ENCODE measurements at places on chromosomes 11 and 22.

- DNase-seq = peak; percentile 40
Observed at GRCh38 chr11:47373876-47374719, 4.2 kb downstream of the SPI1 start.

- DNase-seq = no peak
Observed at GRCh38 chr22:30824096-30824495, 129.4 kb downstream of the OSBP2 start.

DNA sequence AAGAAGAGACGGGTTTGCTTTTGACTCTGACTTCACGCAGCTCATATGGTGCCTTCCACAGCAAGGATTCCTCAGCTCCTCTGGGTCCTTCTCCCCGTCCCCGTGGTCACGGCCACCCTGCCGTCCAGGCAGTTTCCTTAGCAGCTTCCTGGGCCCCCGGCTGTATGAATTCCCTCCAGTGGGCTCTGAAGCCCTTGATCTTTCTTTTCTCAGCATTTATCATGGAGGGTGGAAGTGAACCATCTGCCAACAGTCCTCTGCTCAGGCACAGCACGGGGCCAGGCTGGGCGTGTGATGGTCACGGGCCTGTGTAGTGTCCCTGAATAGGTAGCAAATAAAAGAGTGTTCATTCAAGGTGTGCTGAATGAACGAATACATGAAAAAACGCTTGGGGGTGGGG lies 782.4 kb downstream of the BRD1 start:
- no peak for DNase-seq

- no peak for DNase-seq
Observed at GRCh38 chr11:104853276-104853675, 45.0 kb downstream of the CASP12 start.

- peak; percentile 48 for DNase-seq
Observed at GRCh38 chr22:23591201-23591791, 11.2 kb upstream of the IGLL1 start.

DNA sequence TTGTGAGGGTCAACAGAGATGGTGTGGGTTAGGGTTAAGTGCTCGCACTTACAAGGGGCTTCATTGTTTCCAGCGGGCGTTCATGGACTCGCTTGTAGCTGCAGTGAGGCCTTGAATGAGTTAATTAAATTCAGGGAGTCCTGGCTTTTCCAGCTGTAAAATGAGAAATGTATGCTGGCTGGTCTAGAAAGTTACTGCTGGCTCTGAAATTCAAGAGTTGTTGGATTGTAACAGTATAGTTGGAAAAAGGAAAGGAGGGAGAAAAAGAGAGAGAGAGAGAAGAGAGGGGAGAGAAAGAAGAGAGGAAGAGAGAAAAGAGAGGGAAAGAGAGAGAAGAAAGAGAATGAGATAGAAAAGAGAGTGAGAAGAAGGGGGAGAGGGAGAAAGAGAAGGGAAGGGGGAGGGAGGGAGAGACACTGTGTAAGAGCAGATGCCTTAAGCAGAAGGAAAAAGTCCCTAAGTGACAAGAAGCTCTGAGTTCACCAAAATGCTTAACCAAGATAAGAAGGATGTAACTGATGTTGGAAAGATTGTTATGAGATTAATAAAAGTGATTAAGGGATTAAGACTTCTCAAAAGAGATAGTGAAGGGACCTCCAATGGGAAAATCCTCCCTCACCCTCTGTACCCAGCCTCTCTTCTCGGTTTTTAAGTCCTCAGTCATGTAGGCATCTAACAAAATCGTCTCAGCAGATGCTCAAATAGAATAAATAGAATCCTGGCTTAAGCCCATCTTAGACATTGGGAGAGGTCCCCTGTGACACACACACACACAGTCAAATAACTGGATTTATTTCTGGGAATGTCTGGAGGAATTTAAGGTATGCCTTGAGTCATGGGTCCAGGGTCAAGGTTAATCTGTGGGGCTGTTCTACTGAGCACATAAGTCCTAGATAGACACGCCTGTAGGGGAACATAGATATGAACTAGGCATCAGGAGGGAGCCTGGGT lies 477.9 kb downstream of the MIAT start:
- no peak for DNase-seq

DNA sequence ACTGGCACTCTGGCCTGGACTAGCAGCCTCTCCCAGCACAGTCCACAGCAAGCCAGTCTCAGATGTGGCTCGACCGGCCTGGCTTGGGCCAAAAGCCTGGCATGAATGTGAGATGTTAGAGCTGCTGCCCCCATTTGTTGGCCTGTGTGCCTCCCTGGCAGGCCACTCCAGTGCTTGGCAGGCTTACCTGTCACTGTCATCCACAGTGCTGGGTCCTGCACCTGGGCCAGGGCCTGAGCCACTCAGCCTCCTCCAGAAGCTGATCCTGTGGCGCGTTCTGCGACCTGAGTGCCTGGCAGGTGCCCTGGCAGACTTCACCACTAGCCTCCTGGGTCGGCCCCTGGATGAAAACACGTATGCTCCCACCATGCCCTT lies 36.1 kb downstream of the RRP8 start:
- DNase-seq = no peak

GRCh38 chr22:20015187-20015625 lies 1.4 kb downstream of the ARVCF start:
- DNase-seq = no peak

Data from iPS DF 19.7 (cell line).